Stimulated activated CD4-positive, alpha-beta T cell treated with anti-CD3 and anti-CD28 coated beads, Interleukin-1b, Interleukin-23, amount 100 ng/mL, for 1 hour (primary cell): ENCODE measurements at places on chromosomes 4 and X.

GRCh38 chr4:72311291-72311690 lies 257.7 kb downstream of the ADAMTS3 start:
- DNase-seq = no peak

- DNase-seq = no peak
These were observed 1.2 kb downstream of the CLTRN start for GRCh38 chrX:15663439-15663838.

GRCh38 chr4:74751856-74752255 lies 42.5 kb downstream of the BTC start:
- DNase-seq = no peak

- DNase-seq = no peak
These were observed 1.2 kb upstream of the FAM3A start for GRCh38 chrX:154517101-154517781.

DNA sequence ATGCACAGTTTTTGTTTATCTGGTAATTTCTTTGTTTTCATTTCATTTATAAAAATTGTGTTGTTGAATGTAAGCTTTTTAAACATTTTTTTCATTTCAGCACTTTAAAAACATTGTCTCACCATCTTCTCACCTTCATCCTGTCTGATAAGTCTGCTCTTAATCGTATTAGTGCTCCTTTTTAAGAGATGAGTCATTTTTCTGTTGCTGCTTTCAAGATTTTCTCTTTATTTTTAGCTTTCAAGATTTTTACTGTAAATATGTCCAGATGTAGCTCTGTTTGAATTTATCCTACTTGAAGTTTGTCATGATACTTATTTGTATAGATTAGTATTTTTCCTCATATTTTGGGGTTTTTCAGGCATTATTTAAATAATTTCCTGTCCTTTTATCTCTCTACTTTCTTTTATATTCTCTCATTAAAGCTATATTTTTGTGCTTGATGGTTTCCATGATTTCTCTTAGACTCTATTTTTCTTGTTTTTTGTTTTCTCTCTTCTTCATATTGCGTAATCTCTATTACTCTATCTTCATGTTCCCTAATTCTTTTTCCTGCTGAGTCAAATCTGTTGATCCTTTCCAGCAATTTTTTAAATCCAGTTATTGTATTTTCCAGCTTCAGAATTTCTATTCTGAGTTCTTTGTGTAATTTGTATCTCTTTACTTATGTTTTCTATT lies 1400.4 kb upstream of the PCDH7 start:
- DNase-seq = no peak

- DNase-seq = no peak
These were observed at the start of gene IL1RAPL1 for GRCh38 chrX:28586981-28587551. Gene IL1RAPL1 (plus strand): TSS chrX:28587446.

- DNase-seq = no peak
These were observed 180.0 kb downstream of the DHRSX start for GRCh38 chrX:2320580-2321327.

DNA sequence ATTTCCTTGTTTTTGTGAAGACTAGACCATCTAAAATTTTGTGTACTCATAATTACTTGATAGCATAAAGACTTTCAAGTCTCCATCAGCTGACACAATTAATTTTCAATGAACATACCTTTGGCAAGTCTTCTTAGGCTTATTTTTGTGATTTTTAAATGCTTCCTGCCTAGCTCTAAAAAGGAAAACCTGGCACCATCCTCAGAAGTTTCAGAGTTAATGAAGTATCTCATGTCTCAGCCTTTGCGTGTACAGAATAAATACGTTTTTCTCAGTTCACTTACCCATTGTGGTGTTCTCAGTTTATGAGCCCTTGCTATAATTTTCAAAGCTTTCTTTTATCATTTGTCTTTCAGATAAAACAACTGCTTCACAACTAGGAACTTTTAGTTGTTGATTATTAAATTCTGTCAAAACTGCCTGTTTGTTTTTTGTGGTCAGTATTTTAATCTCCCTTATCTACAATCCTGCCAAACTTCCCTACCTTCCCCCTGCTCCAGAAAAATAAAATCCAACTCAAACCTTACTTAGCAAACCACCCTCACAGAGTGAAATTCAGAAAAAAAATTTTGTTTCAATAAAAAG lies 21.6 kb downstream of the ADD1 start:
- DNase-seq = no peak

DNA sequence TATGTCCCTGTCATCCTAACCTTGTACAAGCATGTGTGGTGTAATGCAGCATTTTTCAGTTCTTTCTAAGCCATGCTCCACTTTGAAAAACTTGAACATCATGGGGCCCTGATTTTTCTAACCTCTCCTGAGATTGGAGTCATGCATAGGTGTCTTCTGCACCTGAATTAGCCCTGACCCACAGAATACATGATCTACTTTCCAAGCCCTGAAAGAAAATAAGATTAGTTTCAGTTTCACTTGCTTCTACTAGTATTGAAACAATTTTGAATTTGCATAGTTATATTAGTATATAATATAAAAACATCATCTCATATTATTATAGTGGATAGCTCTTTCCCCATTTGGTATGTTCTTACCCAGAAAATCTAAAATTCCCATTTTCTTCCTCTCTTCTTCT lies 178.2 kb downstream of the HS3ST1 start:
- DNase-seq = no peak

DNA sequence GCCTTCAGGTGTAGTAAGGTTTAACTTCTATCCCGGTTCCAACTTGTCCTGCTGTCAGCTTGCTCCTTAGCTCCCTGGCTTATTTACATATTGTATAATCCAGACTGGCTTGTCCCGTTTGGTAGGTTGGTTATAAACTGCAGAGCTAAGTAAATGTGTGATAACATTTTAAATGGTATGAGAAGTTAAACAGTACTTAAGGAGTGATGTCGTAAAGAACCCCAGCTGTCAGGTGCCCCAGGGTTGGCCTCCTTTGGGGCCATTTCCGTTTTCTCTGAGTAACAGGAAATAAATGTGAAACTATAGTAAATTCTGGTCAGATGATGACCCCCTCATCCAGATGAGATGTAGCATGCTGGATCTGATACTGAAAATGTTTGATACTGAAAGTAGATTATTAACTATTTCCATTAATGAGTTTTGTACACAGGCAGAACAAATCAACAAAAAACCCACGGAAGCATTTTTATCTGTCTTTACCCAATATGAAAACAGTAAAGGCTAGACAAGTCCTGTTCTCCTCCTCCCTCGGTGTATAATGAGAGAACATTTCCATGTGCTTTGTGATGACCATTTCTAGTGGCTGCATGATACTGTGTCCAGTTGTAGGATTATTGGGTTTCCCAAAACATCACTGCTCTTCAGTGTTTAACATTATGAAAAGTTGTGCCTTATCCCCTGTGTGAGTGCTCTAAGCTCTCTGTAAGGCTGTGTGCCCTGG lies 22.4 kb downstream of the GAB1 start:
- DNase-seq = no peak

GRCh38 chr4:4462970-4463369 lies 76.1 kb downstream of the NSG1 start:
- DNase-seq = no peak

DNA sequence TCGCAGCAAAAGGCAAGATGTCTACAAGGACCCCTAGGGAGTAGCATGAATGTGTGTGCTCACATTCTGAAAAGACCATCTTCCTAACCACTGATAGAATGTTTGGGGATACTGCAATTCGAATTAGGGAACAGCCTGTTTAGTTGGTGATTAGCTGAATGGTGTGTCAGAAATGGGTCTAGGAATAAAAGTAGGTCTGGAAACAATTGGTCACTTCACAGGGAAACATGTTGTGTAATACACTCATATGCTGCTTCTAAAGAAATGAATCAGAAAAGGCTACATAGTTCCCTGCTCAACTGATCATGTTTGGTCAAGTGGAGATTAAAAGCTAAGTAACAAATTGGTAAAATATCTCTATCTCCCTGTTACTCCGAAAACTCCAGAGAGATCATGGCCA lies 2362.4 kb upstream of the TENM3 start:
- no peak for DNase-seq

DNA sequence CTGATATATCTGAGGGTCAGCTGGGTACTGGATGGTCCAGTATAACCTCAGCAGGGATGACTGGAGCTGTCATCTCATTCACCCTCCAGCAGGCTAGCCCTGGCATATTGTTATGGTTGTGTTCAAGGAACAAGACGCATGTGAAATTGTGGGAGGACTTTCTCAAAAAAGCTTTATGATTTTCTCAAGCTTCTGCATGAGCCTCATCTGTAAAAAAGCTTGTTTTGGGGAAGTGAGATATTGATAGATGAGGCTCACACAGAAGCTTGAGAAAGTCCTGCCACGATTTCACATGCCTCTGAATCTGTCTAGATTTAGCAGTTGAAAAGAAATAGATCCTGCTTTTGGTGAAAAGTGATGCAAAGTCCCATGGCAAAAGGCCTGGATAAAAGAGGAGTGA lies 93.4 kb downstream of the SPCS3 start:
- DNase-seq = no peak

GRCh38 chr4:20760053-20760452 lies 59.8 kb downstream of the PACRGL start:
- DNase-seq = no peak
